ENCODE measurements at places on chromosomes 1 and 21.

DNA sequence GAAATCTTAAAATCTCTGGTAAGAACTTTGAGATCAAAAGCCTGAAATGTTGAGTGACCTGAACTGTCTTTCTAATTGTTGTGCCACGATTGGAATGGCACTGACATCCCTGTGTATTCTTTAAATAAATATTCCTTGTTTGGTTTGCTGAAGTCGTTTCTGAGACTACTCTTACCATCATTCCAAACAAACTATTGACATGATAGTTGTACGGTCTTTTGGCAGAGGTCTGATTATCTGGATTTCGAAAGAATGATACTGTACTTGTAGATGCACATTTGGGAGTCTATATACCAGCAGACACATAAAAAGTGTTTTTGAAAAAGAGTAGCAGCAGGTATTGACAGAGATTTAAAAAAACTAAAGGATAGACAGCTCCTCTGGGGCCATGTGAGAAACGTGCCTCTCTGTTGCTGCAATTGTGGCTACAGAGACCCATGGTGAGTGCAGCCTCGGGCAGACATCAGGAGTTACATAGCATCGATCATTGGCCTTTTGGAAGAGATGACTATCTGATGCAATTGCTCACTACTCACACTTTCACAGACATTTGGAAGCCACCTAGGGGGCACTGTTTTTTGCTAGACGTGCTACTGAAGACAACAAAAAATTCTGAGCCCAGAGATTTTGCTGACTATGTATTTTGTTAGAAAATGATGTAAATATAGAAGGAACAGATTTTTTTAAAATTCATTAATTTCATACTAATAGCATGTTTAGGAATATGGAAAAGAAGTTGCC, 464.5 kb downstream of the KCNT2 start:
- no peak for DNase-seq

DNA sequence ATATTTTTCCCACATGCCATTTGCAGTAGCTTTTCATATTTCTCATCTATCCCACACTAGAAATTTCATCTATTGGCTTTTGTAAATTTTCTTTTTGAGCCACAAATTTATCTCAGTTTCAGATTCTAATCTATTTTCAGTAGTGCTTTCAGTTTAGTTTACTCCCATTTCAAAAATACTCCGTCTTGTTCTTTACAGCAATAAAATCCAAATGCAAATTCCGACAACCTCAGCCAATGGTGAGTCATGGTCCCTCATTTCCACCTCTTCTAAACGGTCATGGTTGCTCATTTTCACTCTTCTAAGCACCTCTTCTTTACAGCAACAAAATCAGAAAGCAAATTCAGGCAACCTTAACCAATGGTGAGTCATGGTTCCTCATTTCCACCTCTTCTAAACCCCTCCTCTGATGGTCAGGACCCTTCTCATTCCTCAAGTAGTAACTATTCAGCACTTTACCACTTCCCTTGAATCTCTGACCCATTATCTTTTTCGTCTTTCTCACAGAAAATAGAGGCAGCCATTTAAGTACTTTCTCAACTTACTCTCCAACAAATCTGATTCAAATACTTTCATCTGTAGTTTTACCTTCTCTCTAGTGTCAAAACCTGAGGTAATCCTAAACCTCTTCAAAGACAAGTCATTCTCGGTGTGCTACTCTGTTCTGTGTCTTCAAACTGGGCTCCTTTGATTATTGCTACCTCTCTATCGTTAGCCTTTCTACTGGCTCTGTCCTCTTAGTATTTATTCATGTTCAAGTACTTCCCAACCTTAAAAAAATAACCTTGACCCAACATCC, 34.4 kb downstream of the C21orf91 start:
- DNase-seq = no peak

DNA sequence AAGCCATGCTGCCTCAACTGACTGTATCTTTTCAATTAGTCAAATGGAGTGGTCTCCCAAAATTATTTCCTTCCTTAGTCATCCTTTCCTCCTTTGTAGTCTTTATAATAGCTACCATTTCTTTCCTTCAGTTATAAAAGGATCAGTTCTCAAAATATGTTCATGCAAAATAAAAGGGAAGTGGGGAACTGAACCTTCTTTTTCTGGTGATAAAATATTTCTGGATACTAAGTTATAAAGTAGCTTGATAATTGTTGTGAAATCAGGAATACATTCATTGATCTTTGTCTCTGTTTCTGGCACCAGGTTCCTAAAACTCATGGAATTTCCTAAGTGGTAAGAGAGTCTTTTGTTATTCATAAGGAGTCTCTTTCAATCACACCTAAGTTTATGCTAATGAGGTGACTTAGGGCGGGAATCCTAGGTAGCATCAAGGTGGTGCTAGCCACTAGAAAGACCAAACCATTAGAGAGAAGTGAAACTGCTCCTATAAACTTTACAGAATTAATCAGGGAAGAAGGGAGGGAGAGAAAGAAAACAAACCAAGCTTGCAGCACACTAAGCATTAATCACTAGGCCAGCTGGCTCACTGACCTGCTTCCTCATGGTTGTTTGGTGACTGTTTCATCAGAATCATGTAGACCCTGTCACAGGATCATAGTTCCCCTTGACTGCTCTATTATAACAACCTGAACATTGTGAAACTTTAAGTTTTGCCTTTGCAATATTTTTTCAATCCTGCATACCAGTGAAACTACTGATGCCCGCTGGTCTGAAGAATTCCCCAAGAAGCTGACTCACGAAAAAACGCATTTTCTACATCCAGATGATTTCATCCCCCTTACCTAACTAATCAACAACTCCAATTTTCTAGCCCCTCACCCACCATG, 161.6 kb upstream of the PTBP2 start:
- DNase-seq = no peak

DNA sequence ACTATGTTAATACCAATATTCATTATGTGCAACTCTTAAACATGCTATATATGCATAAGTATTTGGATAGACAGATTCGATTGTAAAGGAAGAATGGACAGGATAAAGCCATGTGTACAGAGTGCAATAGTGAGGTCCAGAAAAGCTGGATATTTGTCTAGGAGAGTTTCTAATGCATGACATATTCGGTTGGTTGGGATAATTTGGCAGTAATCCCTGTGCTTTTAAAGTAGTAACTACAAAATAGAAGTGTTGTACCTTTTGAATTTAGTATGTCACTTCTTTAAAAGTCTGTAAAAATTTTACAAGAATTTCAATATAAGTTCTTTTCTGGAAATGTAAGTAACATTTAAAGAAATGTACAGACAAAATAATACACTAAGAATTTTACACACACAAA, 774.5 kb downstream of the USP25 start:
- DNase-seq = no peak

- no peak for DNase-seq
Observed at GRCh38 chr1:33331444-33332356, 10.8 kb upstream of the A3GALT2 start.

DNA sequence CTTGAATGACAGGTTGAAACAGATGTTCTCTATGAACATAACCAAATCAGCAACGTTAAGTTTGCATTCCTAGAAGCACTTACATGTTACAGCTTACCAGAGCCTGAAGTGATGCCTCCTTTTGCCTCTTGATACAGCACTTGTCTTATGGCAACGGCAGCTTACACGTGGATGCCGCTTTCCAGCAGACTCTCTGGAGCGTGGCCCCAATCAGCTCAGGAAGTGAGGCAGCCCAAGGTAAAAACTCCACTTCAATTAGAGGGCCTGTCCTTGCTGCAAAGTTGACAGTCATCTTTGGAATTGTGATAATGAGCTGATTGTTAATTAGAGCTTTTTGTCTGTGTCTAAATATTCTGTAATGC, 345.1 kb downstream of the RYR2 start:
- DNase-seq = no peak

DNA sequence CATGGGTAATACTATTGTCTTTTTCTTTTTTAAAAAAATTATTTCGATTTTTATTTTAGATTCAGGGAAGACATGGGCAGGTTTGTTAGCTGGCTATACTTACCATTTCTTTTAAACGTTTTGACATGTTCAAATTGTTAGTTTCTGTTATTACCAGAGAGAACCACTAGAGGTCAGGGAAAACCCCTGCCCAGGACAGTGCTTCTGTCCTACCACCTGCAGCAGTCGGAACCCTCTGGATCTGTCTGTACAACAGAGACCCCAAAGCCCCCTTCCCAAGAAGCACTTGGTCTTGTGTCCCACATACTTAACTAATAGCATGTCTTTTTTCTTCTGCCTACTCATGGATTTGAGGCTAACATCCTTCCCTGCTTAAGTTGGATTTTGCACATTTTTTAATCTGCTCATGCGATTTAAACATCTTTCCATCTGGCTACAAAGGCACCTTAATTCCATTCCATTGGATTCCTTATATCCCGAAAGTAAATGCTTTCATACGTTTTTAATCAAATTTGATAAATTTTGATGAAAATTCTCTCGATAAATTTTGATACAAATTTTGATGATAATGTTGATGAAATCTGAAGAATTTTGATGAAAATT, 10.0 kb upstream of the C1orf115 start:
- peak; percentile 5 for DNase-seq

- DNase-seq = no peak
Observed at GRCh38 chr1:56547977-56548376, 31.4 kb downstream of the PLPP3 start.

DNA sequence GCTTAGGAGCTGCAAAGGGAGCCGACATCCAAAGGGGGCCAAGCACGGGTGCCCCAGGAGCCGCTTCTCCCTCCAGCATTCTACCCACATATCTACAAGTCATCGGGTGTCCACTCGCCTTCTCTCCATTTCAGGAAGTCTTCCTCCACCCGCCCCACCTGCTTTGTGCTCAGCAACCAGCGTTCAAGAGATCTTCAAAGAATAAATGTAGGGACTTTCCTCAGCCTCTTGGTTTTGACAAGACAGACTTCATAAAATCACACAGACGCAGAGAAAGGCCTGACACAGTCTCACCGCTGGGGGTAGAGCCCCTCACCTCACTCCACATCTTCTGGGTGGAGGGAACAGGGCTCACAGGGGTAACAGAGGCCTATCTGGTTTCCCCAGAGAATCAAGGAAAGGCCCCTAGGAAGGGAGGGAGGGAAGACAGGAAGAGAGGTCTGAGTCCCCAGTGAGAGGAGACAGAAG, 49.5 kb downstream of the SSBP3 start:
- DNase-seq = no peak

GRCh38 chr21:28483301-28484035, 509.2 kb downstream of the LTN1 start:
- no peak for DNase-seq

GRCh38 chr1:116825207-116825719, 71.0 kb downstream of the CD2 start:
- DNase-seq = no peak

GRCh38 chr1:4711416-4712275, 57.2 kb downstream of the AJAP1 start:
- no peak for DNase-seq

Data from midbrain (tissue), 1 donor.